Kidney epithelial cell (primary cell): ENCODE measurements at places on chromosomes 7 and 10.

GRCh38 chr7:31083210-31083786 is 31.2 kb downstream of the ADCYAP1R1 start:
- no peak for DNase-seq

- DNase-seq, result no peak
Observed at GRCh38 chr7:78607099-78607498, 808.5 kb downstream of the PHTF2 start.

GRCh38 chr10:117568334-117568733 is 25.8 kb downstream of the EMX2 start:
- DNase-seq, result no peak

DNA sequence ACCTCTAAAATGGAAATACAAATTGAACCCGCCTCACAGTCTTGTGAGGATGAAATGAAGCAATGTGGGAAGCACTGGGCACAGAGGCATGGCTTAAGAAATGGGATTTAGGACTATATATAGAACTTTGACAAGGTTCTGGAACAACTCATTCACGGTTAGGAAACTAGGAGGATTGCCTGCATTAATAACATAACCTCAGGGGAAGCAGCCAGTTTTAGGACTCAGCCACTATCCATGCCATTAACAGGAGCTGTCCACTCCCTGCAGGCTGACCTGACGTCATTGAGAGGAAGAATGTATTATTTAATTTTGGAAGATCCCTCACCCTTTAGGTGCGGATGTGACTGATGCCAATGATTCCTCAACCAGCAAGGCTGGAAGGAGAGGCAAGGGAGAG is 34.8 kb downstream of the ITGB8 start:
- no peak for DNase-seq

GRCh38 chr7:51152706-51153200 is 163.9 kb downstream of the COBL start:
- DNase-seq, result no peak

DNA sequence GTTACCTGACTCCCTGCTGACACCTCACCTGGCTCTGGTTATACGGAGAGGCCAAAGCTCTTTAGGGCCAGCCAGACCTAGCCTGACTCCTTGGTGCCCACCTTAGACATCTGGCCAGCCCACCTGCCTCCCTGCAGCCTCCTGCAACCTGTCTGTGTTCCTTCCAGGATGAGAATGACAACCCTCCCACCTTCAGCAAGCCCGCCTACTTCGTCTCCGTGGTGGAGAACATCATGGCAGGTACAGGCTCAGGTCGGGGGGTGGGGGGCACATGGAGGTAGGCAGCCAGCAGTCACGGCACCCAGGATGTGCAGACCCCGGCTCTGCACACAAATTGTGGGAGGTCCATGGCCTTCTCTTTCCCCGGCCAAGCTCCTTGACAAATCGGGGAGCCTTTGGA is 32.1 kb downstream of the C10orf105 start:
- no peak for DNase-seq

GRCh38 chr10:131245475-131246059 is 66.0 kb downstream of the TCERG1L start:
- no peak for DNase-seq

GRCh38 chr10:75606203-75606779 is 174.9 kb downstream of the LRMDA start:
- DNase-seq, result no peak
